ENCODE measurements at places on chromosomes 1 and 21.

DNA sequence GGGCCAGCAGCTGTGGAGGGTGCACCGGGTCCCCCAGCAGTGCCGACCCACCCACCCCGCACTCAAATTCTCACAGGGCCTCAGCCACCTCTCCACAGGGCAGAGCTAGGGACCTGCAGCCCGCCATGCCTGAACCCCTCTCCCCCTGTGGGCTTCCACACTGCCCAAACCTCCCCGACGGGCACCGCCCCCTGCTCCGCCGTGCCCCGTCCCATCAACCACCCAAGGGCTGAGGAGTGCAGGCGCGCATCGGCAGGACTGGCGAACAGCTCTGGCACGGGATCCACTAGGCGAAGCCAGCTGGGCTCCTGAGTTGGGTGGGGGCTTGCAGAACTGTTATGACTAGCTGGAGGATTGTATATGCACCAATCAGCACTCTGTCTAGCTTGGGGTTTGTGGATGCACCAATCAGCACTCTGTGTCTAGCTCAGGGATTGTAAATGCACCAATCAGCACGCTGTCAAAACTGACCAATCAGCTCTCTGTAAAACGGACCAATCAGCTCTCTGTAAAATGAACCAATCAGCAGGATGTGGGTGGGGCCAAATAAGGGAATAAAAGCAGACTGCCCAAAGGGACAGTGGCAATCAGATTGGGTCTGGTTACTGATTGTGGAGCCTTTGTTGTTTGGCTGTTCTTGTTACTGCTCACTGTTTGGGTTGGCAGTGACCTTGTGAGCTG lies 12.4 kb upstream of the RCAN3 start:
- no peak for DNase-seq

DNA sequence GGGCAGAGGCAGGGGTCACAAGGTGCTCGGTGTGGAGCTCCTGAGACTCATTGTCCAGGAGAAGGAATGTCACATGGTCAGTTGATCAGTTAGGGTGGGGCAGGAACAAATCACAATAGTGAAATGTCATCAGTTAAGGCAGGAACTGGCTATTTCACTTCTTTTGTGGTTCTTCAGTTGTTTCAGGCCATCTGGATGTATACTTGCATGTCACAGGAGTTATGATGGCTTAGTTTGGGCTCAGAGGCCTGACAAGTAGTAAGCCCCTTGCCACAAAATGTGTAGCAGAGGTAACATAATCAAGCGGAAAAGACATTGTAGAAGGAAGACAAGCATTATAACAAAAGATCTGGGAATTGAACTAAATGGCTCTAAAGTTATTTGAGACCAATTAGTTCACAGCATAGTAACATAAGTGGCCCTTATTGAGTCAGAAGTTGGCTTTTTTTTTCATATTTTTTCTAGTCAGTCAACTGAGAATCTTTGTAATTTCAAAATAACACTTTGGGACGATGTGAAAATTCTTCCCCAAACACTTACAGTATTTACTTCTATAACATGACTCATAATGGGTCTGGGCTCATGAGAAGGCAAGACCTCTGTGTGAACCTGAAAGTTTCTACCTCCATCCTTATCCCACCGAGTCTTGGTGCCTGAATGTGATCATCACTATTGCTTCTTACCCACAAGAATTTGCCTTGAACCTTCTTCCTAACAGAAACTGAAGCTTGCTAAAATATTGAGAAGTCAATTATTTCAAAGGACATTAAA lies 137.0 kb upstream of the DPT start:
- no peak for DNase-seq

DNA sequence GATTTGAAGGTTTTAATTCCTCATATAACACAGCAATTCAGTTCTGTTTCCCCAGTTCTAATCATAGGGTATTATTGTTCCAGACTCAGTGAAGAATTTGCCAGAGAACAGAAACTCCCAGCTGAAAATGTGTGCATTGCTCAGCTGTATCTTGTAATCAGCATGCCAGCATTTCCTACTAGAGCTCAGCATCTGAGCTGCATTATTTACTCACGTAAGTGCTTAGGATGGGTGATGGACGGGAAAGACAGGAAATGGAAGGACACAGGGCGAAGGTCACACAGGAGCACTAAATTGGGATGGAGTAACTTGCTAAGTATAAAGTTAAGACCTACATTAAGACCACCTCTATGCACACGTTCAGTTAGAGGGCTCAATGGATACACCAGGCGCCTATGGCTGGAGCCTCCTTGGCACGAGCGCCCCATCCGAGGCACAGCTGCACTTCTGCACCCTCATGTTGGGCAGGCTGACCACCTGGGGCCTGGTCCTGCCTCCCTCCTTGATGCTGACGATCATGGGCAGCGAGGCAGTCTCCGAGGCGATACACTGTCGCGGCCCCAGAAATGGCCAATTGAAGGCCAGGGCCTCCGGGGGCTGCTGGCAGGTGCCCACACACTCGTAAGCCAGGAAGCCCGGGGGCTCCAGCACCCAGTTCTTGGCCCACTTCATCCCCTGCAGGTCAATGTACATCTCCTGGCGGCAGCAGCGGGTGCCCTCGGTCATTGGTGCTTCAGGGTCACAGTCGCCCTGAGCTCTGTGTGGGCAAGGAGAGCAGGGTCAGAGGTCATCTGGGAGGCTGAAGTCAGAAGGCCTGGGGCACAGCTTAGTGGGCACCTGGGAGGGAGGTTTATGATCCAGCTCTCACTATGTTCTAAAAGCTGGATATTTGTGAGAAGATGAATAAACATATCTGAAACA lies 3.7 kb downstream of the LEFTY2 start:
- no peak for DNase-seq

DNA sequence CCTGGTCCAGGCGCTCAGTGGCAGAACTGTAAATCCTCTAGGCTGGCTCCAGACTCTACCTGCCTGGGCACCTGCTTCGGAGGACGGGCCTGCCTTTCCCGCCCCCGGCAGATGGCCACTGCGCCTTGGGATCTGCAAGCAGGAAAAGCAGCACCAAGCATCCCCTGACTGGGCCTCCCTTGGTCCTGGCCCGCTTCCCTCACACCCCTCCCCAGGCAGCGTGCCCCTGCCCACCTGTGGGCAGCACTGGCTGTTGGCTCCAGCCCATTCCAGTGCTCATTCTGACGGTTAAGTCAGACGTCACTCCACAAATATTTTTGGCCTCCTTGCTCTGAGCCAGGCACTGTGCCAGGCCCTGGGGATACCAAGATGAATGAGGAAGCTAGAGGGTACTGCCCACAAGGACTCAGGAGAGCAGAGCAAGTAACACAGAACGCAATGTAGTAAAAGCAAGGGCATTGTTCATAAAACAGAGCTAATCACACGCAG lies 22.0 kb upstream of the BLACAT1 start:
- no peak for DNase-seq

- DNase-seq = no peak
These were observed 4.3 kb upstream of the UBL4B start for GRCh38 chr1:110107867-110108469.

- no peak for DNase-seq
These were observed 13.6 kb upstream of the MAB21L3 start for GRCh38 chr1:116097626-116098025.

DNA sequence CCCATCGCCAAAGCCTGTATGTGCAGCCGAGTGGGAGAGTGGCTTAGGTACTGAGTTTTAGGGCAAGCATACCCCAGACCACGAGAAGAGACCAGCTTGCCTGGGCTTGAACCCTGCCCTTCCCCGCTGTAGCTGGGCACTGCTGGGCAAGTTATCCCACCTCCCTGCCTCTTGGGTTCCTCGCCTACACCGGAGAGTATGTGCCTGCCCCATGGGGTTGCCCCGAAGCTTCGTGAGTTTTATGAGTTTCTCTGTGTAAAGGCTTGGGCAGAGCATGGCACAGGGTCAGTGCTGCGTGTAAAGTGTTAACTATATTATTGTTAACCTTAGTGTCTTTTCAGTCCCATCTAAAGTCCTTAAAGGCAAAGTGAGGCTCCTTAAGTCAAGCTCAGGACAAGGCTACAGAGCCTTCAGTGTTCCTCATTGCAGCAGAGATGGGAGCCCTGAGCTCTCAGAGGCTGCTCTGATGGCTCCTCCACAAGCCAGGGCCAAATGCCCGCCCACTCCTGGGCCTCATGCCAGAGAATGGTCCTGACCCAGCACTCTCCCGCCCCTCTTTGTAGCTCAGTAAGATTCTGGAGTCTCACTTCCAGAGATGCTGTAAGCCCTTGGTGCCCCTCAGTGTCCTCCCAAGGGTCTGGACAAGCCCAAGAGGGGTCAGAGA lies 37.0 kb upstream of the KCNA10 start:
- peak; percentile 25 for DNase-seq

DNA sequence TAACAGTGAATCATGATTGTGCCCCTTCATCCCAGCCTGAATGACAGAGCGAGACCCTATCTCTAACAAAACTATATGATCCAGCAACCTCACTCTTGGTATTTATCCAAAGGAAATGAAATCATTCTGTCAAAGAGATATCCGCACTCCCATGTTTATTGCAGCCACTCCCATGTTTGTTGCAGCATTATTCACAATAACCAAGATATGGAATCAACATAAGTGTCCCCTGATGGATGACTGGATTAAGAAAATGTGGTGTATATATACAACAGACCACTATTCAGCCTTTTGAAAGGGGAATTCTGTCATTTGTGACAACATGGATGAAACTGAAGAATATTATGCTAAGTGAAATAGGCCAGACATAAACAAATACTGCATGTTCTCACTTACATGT lies 44.4 kb downstream of the TRMT1L start:
- DNase-seq = no peak

Data from NCI-H1694 (cell line).